ENCODE measurements at places on chromosomes 4 and X.

DNA sequence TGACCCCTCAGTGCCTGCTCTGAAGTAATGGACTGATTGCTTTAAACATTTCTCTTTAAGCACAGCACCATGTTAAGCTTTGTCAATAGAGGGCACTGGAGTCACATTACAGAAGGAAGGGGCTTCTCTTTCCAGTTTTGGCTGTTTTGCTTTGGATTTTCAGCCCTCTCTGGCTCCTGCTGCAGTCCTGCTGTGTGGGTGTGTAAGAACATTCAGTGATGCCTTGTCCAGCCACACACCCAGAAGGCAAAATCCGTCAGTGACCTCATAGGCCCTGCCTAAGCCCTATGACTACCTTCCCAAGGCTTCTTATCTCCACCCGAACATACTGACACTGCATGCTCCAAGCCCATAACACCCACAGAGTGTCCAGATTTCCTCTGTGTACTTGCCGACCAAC is 215.3 kb upstream of the CTSO start:
- no peak for DNase-seq

GRCh38 chrX:40086569-40087335 is 11.0 kb downstream of the BCOR start:
- DNase-seq = no peak

GRCh38 chr4:44554768-44555167 is 96.7 kb downstream of the YIPF7 start:
- DNase-seq = no peak

DNA sequence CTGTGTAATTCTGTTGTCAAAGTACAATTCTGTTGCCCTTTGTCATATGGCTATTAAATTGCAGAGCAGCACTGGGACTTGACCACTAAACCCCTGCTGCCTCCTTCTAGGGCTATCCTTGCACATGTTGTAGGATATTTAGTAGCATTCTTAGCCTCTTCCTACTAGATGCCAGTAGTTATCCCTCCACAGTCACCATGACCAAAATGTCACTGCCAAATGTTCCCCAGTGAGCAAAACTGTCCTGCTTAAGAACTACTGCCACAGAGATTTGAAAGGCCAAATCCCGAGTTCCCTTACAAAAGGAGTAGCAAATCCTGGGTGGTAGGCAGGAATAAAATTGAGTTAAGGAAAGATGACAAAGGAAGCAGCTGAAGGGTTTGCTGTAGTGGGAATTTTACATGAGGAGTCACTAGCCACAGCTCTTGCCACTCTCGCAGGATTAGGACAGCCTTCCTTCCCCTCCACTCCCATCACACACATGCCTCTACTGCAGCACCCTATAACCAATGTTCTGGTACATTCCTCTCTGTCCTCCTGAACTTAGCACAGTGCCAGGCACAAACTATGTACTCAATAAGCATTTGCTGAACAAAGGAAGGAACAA is 8.4 kb downstream of the APBB2 start:
- DNase-seq = no peak

- no peak for DNase-seq
Measured at GRCh38 chr4:151540728-151541388, 131.9 kb downstream of the FHIP1A start.

GRCh38 chrX:104166735-104167436 is 633 bp downstream of the FAM199X start:
- no peak for DNase-seq

DNA sequence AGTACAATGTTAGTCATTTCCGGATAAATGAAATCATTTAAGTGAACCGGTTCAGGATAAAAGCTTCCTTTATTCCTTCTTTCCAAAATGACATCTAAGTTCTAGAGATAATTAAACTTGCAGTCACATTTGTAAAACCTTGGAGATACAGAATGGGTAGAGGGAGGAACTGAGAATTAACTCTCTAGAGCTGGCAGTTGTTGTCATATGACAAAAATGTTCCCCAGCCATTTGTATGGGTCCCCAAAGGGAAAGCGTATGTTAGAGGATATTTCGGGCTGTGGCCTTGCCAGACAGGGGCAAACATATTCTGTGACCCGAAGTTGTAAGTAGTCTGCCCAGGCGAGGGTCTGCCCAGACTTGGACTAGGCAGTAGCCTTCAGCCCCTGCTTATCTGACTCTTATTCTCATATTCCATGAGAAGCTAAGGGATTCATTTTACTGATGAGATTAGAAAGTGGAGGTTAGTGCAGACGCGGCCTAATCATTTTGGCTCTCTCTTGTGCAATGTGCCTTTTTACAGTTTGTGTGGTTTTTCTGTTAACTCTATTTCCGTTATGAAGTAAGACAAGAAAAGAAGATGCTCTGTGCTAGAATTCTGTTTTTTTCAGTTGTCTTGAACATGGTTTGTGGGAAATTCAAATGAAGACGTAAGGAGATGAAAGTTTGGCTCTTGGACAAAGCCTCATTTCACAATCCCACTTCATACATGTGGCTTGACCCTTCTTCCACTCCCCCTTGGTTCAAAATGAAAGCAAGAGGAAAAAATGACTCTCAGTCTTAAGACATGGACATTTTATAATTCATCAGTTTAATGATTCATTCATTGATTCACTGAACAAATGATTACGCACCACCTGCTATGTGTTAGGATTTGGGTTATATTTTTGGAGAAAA is 2394.2 kb upstream of the AGA start:
- no peak for DNase-seq

GRCh38 chr4:48962636-48963035 is 23.4 kb upstream of the CWH43 start:
- DNase-seq = no peak

DNA sequence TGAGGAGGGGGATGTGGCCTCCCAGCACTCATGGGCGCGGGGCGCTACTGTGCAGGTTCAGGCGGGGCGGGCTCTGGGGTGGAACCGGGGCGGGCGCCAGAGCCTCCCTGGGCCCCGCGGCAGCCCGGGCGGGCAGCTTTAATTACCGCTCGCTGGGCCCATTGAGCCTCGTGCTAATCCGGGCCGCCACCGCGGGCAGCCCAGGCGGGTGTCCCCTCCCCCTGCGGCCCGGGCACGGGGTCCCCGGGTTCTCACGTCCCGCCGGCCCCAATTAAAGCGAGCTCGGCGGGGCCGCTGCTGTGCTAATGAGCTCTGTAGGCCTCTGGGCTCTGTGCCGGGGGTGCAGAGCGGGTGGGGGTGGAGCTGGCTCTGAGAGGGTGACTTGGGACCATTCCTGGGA is 22.8 kb upstream of the FGFR3 start:
- no peak for DNase-seq

GRCh38 chrX:13689741-13690211 is 848 bp downstream of the RAB9A start:
- DNase-seq = no peak

- no peak for DNase-seq
Measured at GRCh38 chr4:53790286-53790685, 199.0 kb upstream of the LNX1 start.

GRCh38 chr4:18479825-18480224 is 458.3 kb upstream of the LCORL start:
- DNase-seq = no peak

Measured in stimulated activated CD8-positive, alpha-beta memory T cell treated with anti-CD3 and anti-CD28 coated beads, Interleukin-12 subunit alpha, Interleukin-12 subunit beta, amount 100 ng/mL, for 1 hour (primary cell).